AG04450 (cell line): ENCODE measurements at places on chromosomes 6 and 20. TPM values are rescaled to one million over a fixed set of nuclear protein-coding genes. Genes with fewer than 3 reads are reported as not detected.

DNA sequence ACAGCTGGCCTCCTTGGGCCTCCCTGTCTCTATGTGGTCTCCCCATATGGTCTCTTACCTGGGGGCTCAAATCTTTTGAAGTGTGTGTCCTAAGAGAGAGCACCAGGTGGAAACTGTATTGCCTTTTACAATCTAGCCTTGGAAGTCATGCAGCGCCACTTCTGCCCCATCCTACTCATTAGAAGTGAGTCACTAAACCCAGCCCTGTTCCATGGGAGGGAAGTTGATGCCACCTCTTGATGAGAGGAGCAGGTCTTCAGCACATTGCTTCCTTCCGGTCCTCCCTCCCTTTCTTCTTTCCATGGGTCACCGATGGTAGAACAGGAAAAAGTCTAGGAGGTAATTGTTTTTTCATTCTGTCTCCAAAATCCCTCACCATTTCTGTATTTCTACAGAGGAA lies 156.3 kb downstream of the FOXA2 start:
- DNase-seq: no peak

- no peak for DNase-seq
Measured at GRCh38 chr6:147700436-147701209, 192.1 kb downstream of the SAMD5 start.

DNA sequence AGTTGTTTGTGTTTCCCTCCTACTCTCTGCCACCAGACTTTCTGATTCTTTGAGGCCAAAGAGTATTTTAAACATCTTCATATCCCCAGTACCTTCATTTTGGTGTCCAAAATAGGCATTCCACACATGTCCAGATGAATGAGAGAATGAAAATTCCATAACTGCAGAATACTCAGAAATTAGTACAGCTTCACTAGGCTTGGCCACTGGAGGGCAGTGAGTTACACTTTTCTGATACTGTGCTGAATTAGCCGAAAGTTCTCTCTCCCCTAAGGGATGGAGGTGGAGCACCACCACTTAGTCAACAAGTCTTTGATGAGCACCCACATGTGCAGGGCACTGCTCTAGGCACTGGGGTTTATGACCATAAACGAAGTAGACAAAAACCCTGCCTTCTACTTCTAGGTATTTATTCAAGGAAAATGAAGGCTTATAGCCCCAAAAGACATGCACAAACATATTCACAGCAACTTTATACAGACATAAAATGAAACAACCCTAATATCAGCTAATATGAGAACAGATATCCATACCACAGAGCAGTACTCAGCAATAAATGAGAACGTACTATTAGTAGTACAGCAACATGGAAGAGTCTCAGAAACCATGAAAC lies 46.1 kb upstream of the TMEM217 start:
- DNase-seq: no peak

GRCh38 chr20:25135031-25135430 lies 53.1 kb upstream of the VSX1 start:
- no peak for DNase-seq

GID8 gene
- polyA plus RNA-seq: 24.3 and 24.4 TPM in 2 replicates
